NCI-H774 (cell line): ENCODE measurements at places on chromosomes 12 and 14.
A peak's percentile ranks its signal among the peaks of the same experiment; 100 is the strongest.

- no peak for DNase-seq
These were observed 10.9 kb upstream of the P2RX7 start for GRCh38 chr12:121121805-121122204.

DNA sequence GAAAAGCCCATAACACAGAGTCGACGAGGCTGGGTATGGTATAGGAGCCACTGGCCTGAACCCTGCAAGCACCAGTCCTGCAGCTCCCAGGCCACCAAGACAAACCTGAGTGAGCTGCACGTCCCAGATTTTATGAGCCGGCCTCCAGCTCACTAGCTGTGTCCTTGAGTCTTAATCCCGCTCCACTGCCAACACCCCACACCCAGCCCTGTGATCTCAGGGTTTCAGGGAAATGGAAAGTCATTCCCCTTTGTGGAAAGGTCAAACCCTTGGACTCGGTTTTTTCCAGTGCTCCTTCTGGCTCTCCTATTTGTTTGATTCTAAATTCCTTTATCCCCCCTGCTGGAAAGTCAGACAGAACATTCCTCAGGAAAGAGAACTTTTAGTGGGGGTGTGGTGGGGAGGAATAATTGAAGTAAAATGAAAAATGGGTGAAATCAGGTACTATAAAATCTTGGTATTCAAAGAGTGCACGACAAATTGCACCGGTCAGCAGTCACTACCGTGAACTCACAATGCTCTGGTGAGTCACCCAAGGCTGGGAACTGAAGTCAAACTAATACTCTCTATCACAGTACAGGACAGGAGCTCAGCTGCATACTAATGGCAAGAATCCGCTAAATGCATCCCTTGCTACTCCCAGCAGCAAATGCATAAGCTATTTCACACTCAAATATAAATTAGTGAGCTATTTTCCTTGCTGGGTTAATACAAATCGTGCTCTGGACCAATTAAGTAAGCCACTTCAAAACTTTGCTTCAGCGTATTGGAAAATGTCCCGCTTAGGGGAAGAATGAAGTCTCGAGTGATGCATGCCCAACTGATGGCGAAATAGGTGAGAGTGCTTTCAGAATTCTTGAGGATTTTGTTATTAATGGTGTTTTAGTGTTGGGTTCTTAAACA, 9.0 kb downstream of the PITPNM2 start:
- no peak for DNase-seq

DNA sequence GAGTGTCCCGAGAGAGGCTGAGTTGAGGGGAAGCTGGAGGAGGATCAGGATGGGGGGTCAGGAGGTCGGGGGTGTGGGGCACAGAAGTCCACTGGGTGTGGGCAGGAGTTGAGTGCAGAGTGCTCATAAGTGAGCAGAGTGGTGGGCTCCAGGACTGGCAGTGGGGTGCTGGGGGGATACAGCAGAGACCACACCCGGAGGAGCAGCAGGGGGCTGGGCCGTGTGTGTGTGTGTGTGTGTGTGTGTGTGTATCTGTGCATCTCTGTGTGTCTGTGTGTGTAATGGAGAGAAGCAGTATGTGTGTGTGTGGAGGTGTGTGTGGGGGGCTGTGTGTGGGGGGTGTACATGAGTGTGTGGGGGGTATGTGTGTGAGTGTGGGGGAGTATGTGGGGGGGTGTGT, 4.9 kb upstream of the NUDT14 start:
- DNase-seq = no peak

DNA sequence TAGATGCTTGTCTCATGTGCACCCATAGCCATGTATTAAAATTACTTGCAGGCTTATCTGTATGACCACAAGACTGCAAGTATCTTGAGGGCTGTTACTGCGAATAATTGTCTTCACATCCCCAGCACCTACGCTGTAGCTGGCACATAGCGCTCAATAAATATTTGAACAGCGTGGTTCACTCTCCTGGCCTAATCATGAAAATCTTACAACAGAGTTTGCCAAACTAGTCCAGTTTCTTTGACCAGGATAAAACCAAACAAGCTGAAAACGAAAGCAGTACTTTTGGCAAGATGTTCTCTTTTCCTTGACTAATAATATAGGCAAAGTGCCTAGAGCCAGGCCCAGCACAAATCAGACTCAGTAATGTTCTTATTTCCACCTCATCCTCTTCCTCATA, 106.7 kb downstream of the RPS29 start:
- no peak for DNase-seq

DNA sequence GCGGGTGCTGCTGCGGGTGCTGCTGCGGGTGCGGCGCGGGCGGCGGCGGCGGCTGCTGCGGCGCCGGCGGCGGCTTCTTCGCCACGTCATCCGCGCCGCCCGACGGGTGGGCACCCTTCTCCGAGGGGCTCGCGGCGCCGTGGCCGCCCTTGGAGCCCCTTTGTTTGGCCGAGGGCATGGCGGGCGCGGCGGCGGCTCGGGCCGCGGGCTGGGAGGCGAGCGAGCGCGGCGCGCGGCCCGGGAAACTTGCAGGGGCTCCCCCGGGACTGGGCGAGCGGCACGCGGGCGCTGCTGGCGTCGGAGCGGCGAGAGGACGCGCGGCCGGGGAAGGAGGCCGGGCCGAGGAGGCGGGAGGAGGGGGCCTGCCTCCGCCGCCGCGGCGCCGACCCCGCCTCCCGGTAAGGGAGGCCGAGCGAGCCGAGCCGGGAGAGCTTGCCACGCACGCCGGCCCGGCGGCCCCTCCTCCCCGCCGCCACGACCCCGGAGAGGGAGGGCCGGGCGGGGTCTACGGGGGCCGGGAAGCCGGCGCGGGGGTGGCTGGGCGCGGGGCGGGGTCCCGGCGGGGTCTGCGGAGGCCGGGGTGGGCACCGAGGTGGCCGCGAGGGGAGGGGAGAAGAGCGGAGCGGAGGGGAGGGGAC, at the start of gene CKAP4:
TSS of gene CKAP4 (minus strand) at position 347 of the 638 bp plus-strand sequence. CDS start at position 178, 169 bp downstream.
- DNase-seq = peak; percentile 75

DNA sequence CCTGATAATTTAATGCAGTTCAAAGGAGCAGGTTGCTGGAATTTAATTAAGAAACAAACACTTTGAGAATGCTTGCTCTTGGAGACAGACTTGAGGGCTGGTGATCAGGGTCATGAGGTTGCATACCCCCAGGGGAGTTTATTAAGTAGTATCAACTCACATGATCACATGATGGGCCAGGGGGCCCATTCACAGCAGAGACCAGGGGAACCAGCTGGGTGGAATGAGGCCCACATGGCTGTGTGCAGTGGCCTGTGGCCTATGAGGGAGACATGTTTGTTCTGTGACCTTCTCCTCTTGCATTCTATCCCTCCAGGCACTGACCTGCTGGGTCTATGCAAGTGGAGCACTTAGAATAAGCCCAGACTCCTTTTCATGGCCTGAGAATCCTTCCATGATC, 266.6 kb upstream of the PWP1 start:
- DNase-seq = no peak

DNA sequence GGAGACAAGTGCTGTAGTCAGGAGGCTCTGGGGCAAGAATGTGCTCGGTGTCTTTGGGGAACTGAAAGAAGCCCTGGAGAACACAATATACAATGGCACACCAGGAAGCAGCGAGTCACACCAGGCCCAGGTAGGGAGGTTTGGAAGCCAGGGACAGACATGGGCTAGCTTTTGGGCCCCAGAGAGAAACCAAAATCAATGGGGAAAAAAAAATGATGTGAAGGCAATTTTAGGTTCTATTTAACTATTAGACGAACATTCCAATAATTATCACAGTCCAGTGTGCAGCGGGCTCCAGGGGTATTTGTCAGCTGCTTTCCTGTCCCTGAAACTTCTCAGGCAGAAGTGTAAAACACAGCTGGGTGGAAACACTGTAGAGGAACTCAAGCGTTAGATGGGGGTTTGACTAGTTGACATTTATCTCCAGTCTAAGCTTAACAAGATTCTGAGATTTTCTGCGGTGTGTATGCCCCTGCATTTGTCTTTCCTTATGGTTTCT, 21.8 kb upstream of the EGLN3 start:
- no peak for DNase-seq

- no peak for DNase-seq
These were observed 11.7 kb downstream of the CAMKK2 start for GRCh38 chr12:121284551-121285390.

DNA sequence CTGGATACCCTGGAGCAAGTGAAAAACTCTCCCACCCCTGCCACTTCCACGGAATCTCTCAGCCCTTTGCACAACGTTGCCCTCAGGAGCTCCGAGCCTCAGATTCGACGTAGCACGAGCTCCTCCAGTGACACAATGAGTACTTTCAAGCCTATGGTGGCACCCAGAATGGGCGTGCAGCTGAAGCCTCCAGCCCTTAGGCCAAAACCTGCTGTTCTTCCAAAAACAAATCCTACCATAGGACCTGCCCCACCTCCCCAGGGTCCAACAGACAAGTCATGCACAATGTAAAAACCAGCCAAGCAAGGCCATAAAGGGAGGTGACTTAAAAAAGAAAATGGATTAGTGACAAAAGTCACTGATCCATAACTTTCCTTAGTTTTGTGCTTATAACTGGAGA, 79.7 kb downstream of the KICS2 start:
- DNase-seq = no peak

DNA sequence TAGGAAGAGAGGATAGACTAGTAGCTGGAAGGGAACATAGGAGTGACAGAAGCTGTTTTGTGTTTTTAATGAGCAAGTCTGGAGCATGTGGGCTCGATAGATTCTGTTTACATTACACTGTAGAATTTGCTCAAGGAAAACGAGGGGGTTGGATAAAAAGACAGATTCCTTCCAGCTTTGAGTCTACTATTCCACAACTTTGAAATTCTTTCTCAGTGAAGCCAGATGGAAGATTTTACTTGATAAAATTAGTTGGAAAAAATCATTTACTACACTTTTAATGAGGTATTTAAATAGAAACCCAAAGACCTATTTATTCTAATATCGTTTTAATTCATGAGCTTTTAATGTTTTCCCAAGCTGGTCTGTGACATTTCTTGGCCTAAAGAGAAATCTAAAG, 19.5 kb upstream of the EPS8 start:
- no peak for DNase-seq

DNA sequence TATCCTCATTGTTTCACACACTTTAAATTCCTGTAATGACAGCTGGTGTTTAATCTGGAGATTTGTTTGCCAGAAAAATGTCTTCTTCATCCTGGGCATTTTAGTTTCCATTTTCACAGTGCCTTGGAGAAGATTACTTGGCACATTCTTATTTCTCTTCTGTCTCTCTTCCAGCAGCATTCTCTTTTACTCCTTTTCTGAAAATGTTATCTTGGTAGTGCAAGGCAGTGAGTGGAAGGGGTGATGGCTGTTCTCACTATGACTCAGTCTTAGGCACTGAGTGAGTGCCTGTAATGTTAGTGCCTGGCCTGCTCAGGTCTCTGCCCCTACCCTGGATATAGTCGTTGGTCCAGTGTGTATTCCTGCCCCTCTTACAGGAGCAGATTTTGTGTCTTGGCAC, 13.1 kb downstream of the CLECL1 start:
- DNase-seq = no peak

- no peak for DNase-seq
These were observed 8.0 kb downstream of the CHGA start for GRCh38 chr14:92930737-92931602.

DNA sequence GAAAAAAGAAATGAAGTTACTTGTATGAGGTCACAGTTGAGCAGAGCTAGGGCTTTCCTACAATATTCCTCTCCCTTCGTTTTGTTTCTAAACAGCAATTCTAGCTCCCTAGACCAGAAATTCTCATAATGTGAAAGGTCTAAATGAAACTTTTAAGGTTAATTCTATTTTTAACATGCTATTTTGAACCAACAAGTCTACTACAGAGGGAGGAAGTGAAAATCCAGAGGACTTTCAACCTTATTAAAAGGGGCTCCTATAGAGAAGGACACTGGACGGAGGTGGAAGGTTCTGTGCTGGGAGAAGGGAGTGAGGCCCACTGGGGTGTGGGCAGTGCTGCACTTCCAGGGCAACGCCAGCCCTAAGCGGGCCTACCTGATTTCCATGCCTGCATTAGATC, 13.4 kb downstream of the GSG1 start:
- no peak for DNase-seq

DNA sequence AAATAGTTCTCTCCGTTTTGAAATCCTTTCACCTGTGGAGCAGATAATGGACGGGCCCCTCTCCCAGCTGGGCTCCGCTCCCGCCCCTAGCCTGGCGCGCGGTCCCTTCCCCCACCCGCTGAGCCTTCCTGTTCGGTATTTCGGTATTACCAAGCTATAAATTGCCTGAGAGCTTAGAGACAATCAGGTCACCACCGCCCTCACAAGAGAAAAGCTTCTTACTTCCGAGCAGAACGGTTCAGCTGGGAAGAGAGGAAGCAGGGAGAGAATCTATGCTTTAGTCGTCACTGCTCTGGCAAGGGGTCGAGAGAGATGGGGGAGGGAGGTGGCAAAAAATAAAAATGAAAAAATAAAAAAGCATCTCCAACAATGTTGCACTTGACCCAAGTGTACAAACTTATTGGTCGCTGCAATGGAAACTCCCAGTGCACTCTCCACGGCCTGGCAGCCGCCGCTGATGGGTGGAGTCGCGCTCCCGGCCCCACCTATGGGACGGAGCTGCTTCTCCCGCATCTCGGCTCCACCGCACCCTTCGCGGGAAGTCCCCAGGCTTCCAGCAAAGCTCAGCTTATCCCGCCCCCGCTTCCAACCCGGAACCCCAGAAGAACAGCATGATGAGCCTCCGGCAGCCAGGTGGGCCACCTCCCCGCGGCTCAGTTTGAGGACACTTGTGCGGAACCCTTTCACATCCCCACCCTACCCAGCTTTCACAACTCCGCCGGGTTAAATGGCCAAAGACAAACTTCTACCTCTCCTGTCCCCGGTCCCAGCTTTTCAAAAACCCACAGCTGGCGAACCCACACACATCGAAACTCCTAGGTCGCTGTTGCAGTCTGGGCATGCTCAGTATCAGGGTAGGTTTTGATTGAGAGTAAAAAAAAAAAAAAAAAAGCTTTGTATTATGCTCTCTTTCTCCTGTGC, 832 bp upstream of the SYT1 start:
- peak; percentile 89 for DNase-seq

DNA sequence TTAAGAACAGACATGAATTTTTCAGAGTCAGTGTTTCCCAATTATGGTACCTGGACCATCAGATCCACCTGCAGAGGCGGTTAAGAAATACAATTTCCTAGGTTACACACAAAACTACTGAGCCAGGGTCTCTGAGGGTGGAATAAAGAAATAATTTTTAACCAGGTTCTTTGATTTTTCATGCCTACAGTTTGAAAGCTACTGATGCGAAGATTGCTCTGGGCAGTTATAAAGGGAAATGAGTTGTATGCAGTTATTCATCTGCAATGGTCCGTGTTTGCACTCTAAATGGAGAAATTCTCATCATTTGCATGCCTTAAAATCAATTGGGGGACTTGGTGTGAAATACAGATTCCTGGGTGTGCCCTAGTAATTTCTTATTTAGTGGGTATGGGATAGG, 89.7 kb downstream of the ERGIC2 start:
- no peak for DNase-seq
